H7 (cell line): ENCODE measurements at places on chromosomes 1 and 21.

DNA sequence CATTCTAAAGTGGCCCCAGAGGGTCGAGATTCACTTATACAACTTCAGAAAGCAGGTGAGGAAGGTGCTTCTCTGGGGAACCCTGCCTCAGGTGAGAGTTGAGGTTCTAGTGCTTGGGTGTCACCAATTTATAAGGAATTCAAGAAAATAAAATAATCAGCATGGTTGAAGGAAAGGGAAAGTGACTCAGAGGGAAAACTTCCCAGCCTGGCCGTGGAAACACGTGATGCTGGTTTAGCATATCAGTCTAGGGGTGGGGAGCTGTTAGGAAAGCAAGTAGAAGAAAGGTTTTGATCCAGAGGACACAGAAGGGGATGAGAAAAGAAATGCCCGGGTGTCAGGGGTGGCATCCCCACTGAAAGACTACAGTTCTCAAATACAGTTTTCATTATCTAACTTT lies 37.7 kb upstream of the TMEM125 start:
- no peak for DNase-seq

DNA sequence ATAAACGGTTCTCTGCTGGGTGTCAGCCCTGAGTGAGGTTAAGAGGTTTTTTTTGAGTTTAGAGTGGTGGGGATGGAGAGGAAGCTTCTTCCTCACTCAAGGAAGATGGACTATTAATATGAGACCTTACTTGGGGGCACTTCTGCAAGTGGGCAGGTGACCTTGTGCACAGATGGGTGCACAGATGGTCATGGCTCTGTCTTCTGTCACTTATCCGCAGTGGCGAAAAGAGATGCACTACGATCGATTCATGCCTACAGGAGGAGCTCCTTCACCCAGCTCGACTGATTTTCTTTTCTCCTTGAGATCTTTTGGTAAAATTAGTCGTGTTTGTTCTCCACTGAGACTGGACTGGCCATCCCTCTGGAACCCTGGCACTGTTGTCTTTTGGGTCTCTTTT lies 22.9 kb upstream of the CYYR1 start:
- DNase-seq: no peak

DNA sequence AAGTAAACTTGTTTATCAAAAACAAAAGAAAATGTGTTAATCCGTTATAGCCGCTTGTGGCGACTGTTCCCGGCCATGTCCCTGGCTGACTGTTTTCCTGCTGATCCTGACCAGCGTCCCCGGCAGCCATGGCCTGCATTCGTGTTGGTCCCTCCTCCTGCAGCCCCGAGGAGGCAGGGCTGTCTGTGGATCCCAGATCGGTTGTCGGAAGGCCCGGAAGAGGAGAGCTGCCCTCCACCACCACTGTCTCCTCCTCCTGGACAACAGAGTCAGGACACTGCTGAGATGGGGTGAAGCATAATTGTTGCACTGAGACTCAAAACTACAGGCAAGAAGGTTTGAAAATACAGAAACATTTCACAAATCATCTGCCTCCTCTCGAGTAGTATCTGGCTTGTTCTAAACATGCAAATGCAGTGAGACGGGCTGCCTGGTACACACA lies 3.6 kb upstream of the MXRA8 start:
- peak; percentile 80 for DNase-seq

DNA sequence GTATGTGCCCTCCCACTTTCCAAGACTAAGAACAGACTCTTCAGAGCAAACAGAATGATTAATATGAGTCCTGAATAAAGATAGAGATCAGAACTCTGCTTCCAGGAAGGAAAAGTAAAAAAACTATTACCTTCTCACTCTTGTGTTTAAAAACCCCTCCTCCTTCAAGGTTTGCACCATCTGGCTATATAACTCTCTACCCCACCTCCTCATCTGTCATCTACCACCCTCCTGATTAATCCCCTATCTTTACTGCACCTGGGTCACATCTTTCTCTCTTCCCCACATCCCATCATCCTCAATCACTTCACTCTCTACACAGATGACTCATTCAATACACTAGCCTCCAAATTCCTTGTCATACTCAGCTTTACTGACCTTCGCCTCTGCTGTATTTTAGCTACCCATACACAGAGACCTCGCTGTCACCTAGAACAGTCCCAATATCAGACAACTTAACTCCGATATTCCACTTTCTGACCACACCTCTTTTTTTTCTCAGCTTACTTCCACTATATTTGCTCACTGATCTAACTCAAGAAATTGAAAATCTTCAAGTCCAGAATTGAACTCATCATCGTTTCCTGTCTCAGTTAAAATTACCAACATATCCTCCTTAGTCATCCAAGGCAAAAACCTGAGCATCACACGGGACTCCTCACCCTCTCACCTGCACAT lies 3.7 kb downstream of the SCMH1 start:
- no peak for DNase-seq

DNA sequence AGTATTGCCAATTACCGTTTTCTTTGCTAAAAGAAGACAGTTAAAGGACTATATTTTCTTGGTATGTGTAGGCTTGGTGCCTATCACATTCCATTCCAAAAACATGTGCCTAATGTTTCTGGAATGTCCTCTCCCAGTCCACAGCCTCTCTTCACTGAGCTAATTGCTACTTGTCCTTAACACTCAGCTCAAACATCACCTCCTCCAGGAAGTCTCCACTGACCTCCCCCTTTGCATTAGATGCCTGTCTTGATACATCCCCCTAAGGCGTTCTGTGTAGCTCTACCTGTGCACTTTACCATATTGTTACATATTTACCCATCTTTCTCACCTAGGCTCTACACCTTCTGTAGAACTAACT lies 195.6 kb upstream of the CAMK1G start:
- DNase-seq: no peak

DNA sequence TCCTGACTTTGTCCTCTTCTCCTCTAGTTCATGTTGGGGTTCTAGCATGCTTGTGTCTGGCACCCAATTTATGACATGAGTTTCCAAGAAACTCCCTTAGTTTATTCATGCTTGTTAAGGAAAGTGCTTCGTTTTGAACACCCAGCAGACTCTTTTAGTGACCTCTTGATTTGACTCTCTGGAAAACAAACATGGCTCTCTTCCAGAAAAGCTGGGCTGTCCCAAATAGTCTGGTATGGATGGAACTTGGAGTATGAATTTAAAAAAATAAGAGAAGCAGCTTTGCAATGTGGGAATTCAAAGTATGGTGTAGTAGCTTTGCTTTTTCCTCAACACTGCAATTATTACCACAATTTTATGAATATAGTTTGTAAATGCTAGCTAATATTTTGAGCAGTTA lies 143.4 kb upstream of the C8B start:
- no peak for DNase-seq

DNA sequence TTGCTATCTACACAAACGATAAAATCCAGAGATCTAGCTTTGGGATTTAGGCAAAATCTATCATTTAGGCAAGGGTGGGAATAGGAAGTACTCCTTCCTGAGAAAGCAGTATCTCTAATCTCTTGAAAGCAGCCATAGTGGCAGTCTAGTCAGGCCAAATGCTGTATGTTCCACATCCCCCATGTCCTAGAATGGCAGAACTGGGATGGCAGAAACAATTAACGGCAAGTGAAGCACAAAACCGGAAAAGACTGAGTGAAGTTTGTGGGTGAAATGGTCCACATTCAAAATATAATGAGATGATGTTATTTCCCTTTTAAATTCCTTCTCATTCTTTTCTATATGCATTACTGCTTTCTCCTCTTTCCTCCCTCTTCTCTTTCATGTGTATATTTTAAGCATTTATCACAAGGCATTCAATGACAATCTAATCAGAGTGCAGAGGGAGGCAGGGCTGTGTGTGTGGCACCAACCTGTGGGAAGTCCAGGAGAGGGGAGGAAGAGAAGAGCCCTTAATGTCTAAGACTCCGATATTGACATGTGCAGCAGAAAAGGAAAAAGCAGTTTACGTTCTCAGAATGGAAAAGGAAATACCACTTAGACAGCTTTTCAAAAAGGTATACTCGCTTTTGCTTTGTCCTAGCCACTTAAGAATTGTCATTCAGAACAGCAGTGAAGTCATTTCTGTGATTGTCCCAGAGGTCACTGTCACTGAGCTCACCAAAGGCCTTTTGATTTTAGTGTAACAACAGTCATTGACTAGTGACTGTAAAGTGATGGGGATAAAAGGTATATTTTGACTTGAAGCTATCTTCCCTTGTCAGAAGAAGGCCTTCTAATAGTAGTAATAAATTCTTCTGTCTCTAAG lies 42.3 kb upstream of the TADA1 start:
- DNase-seq: no peak

GRCh38 chr1:54754045-54754444 lies 10.3 kb downstream of the PARS2 start:
- no peak for DNase-seq

DNA sequence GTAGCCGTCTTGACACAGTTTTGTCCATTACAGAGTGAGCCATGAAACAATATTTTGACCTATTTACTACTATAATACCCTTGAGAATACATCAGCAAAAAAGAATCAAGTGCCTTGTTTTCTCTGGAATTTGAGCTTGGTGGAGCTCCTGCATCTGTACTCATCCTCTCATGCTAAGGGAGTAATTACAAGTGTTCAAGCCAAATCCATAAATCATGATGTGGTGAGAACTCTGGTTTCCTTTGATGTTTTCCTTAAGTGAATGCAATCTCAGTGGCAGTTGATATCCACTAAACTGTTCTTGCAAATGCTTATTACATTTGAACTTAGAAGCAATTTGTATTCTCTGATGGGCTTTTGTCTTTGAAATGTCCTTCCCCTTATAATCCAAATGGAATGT lies 824.6 kb upstream of the TMPRSS15 start:
- DNase-seq: no peak

GRCh38 chr1:209435654-209436566 lies 147.6 kb upstream of the CAMK1G start:
- DNase-seq: peak; percentile 77

GRCh38 chr21:18129526-18129925 lies 115.1 kb upstream of the CHODL start:
- DNase-seq: no peak

GRCh38 chr1:66436378-66437135 lies 97.4 kb upstream of the SGIP1 start:
- peak; percentile 8 for DNase-seq

- DNase-seq: no peak
Measured at GRCh38 chr21:27647921-27648320, 681.0 kb upstream of the ADAMTS5 start.

GRCh38 chr1:85373378-85373708 lies 91.6 kb downstream of the DDAH1 start:
- no peak for DNase-seq

GRCh38 chr1:111559736-111560279 lies 56.4 kb upstream of the ADORA3 start:
- DNase-seq: no peak

DNA sequence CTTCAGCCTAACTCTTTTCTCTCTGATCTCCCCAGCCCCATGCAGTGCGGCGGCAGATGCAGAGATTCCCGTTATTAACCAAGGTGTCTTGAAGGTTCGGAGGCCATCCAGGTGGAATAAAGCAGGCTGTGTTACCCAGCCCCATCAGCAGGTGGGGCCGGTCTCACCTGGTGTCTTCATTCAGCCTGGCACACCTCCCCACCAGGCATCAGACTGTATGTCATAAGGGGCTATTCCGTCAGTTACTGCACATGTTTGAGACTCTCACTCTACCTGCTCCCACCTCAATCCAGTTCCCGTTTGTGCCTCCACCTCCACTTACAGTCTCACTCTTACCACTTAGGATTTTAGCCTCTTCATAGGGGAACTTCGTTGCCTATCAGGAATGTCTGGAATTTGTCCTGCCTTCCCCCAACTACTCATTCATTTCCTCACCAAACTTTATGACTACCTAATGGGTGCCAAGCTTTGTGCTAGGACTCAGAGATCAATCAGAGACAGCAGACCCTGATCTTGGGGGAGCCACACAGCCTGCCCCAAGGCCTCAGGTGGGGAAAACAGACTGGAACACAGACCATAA lies 170.2 kb downstream of the PLPP3 start:
- peak; percentile 77 for DNase-seq

GRCh38 chr1:41682149-41682548 lies 197.7 kb upstream of the EDN2 start:
- no peak for DNase-seq

GRCh38 chr1:234583755-234584419 lies 26.1 kb downstream of the IRF2BP2 start:
- DNase-seq: no peak

DNA sequence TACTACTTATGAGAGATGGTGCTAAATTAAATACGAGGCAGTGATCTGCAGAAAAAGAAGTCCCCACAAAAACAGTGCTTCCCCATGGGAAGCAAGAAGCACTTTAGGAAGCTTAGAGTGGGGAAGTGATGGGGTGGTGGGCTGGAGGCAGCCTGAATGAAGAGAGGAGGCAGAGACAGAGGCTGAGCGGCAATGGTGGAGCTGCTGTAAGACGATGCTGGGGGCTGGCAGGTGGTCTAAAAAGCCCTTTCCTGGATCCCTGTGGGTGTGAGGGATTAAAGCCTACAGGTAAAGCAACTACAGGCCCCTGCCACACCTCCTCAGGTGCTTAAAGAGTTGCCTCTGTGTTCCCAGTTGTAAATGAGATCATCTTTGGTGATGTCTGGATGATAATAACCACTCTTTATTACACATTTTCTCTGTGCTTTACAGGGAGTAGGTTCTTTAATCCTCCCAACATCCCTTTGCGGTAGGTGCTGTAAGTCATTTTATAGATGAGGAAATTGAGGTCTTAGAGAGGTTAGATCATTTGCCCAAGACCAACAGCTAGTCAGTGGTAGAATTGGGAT lies 39.2 kb downstream of the CNN3 start:
- peak; percentile 66 for DNase-seq

DNA sequence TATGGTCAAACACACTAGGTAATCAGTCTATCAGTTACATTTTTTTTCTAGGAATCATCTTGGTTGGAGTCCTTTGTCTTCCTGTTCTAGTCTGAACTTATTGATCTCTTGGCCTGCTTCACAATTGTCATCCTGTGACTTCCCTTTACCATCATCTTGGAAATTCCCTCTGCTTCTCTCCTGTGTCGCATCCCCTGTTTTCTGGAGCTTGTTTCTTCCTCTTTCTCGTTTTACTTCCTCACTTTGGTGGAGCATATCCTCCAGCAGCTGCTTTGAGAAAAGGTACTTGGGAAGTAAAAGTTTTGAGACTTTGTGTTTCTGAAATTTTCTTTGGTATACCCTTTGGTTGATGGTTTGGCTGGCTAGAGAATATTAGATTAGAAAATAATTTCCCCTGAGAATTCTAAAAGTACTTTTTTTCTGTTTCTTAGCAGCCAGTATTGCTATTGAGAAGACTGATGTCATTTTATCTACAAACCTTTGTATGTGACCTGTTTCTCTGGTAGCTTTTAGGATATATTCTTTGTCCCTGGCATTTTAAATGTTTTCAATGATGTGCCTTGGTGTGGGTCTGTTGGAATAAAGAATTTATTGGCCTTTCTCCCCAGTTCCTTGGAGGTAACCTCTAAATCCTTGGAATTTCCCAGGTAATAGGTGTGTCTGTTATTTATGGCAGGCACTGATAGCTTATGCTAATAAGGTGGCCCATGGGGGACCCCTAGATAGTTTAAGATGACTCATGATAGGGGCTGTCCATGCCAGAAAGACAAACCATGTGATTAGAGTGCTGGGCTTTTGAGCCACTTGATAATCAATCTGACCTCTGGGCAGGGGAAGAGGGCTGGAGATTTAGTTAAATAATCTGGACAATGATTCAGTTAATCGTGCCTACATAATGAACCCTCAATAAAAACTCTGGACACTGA lies 6.1 kb upstream of the MYCL start:
- no peak for DNase-seq
